ENCODE measurements at places on chromosomes 3 and 15.

DNA sequence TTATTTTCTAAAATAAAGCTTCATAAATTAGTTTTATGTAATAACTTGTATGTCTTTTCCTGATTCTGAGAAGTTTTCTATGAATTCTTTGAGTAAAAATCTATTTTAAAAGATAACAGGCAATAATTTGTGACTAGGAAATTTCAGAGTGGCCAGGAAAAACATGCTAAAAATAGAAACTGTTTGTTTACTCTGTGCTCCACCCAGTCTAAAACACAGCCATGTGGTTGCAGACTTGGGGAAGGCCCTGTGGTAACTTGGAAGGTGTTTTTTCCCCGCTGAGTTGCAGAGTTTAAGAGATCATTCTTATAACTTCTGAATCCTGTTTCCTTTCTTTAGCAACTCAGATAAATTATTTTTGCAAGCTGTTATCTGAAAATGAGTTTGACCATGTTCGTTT is 21.9 kb downstream of the PLCL2 start:
- DNase-seq: no peak

DNA sequence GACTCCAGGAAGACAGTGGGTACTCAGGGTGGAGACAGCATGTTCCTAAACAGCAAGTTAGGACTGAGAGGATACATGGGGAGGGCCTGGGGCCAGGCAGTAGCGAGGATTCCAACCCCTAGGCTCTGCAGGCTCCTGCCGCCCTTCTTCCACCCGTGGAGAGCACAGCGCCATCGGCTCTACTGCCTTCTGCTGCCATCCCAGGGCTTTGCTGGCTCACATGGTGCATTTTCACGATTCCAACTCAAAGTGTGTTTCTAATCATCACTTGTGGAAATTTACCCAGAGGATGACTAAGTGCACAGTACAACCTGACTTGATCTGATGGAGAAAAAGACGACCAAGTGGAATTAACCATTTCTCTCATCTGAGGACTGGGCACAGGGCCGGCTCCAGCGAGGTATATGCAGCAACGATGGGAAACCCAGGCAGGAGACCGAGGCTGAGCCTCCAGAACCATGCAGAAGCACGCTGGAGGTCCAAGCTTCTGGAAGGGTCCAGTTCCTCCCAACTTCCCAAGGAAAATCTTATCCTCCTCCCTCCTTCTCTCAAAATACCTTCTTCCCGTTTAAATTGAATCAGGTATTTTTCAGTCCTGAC is 104.6 kb downstream of the LRIG1 start:
- DNase-seq: no peak

- DNase-seq: no peak
Observed at GRCh38 chr15:96327155-96327741, 3.3 kb upstream of the NR2F2 start.

DNA sequence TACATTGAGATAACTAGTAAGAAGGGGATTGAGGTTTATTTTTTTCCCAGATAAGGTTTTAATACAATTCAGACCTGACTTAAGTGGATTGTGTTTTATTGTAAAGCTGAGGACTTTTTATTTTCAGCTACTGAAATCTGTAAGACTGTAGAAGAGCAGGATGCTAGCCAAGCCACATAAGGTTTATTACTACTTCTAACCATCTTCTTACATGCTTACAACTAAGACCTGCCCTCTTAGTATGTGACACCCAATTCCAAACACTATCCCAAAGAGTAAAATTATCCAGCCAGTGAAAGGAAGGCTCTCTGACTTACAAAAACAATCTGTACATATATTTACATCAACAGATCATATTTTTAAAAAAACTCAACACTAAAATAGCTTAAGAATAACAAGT is 564.5 kb upstream of the NAALADL2 start:
- DNase-seq: no peak

DNA sequence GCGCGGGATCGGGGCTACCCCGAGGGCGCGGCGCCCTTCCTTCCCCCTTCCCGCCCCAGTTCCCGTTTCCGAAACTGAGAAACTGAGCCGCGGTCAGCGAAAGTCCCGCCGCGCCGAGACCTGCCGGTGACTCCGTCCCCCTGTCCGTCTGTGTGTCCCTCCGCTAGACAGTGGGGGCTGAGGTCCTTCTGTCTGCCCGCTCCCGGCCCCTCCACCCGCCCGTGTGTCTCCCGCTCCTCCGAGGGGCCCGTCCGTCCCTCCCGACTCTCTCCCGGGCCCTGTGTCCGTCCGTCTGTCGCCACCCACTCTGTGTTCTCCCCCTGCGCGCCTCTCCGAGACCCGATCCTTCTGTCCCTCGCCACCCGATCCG is 426 bp downstream of the PRKCD start:
- no peak for DNase-seq

DNA sequence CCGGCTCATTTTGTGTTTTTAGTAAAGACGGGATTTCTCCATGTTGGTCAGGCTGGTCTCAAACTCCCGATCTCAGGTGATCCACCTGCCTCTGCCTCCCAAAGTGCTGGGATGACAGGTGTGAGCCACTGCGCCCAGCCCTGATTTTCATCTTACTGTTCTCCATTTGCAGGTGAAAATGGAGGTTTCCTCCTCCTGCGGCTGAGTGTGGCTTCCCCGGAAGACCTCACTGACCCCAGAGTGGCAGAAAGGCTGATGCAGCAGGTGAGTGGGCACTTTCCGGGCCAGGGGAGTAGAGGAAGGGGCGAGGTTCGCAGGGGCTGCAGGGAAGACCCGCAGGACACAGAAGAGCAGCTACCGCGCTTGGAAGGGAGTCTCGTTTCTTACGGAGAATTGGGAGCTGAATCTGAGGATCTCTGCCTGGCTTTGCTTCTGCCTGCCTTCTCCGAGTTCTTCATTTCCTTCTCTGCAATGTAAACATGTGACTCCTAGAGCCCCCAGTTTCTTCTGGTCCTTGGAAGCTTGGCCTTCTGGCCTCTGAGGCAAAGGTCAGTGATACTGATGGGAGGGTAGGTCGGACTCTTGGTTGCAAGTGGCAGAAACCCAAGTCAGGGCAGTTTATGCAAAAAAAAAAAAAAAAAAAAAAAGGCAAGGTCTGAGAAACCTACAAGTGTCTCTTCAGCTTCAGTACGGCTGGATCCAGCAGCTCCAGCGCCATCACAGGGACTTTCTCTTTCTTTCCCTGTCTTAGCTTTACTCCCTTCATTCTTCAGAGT is 8.9 kb downstream of the MUC20 start:
- no peak for DNase-seq

- no peak for DNase-seq
Observed at GRCh38 chr3:14386254-14386653, 16.2 kb upstream of the SLC6A6 start.

DNA sequence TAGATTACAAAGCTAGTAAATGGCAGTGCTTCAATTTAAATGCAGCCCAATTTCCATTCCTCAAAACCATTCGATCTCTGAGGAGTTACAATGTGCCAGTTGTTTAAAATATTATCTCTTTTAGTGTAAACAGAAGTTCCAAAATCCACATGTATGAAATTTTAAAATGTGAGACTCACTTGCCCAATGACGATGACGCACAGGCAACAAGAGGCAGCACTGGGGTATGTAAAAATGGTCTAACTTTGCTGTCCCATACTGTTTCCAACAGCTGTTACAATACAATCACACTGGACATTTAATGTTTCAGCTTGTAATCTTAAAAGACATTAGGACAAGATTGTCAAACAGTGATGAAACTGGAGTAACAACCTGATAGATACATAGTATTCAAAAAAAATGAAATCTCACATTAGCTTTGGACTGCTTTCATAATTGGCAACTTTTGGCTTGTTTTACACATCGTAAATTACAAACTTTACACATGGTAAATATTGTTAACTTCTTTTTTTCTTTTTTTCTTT is 12.2 kb downstream of the SLTM start:
- DNase-seq: no peak

DNA sequence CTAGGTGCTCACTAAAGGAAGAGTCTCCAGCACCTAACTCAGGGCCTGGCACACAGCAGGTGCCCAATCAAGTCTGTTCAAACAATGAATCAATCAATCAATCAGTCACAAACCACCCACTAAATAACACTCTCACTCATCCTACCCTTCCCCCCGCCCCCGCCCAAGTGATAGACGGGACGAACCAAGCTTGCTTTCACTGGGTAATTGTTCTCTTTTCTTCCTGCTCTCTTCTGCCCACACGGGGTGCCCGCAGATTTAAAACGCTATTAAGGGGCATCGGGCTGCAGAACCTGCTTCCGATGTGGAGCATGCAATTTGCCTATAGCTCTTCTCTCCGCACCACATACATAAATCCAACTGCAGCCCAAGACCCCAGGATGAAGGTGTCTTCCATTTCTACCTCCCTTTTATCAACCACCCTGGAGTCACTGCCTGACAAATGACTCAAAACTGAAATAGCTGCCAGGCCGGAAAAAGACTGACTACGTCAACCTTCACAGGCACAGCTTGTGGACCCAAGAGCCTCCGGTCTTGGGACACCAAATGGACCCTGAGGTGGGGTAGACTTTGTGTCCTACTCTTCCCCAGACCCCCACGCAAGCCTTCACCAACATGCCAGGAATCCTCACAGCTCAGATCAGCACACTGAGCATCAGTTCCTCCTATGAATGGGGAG is 1.7 kb downstream of the KLHL25 start:
- no peak for DNase-seq

DNA sequence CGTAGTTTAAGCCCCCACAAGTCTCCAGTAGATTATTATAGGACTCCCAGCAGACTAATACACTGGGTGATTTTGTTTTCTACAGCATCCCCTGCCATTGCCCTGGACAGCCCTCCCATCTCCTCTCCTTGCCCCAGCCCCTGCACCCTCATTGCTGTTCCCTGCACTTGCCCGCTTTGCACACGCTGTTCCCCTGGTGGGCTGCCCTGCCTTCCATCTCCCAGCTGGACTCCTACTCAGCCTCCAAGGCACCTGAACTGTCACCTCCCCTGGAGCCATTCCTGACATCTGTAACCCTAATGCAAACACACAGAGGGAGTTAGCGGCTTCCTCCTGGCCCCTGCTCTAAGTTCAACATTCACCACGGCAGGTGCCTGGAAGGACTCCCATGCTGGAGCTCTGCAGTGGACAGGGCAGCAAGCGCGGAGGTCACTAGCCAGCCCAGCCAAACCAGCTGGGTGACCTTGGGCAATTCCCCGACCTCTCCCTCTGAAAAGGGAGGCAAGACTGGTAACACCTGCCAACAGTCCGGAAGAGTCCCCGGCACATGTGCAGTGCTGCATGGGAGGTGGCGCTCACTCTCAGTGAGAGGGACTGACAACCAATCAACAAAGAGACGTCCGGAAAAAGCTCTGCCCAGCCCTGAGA is 38.8 kb upstream of the IQSEC1 start:
- no peak for DNase-seq

GRCh38 chr3:38049358-38050126 is 10.5 kb downstream of the DLEC1 start:
- DNase-seq: no peak

DNA sequence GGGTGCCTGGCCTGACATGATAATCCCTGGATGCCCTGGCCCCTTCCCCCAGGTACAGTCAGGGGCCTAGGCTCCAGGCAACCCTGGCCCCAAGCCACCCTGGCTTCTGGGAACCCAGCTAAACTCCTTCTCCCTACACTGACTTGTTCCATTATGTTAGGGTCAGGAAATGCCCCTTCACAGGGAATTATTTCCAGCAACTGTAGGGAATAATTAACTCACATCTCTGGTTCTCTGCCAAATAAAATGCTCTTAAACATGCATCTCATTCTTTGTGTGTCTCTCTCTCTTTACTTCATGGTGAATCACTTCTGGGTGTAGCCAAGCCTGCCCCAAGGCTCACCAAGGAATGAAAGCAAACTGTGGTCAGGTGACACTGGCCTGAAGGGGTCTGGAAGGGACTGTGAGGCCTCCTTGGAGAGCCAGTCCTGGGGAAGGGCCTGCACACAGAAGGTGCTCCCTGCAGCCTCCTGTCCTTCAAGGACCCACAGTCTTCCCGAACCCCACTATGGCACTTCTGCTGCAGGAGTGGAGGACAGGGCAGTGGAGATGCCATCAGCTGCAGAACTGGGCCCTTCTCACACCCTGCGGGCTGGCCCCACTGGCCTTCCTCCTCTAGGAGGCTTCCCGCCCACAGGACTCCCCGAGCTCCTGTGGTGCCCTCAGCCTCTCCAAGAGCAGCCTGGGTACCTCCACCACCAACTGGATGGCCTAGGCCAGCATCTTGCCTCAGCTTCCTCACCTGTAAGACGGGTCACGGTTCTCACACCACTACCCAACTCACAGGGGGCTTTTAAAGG is 17.6 kb downstream of the TKT start:
- DNase-seq: no peak

DNA sequence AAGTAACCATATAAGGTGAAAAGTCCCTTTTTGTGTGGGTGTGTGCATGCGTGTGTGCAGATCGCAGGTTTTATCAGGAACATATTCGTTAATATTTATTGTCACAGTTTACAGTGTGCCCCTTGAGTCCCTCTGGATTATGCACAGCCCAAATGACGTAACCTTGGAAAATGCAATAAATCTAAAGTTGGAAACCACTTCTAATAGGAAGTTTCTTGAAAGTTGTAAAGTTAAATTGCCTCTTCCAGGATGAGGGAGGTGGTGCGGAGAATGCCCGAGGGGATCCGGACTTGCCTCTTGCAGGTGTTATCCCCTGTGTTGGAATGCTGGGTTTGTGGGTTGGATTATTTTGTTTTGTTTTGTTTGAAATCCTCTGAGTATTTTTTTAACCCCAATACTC is 143.3 kb downstream of the CMSS1 start:
- DNase-seq: no peak

DNA sequence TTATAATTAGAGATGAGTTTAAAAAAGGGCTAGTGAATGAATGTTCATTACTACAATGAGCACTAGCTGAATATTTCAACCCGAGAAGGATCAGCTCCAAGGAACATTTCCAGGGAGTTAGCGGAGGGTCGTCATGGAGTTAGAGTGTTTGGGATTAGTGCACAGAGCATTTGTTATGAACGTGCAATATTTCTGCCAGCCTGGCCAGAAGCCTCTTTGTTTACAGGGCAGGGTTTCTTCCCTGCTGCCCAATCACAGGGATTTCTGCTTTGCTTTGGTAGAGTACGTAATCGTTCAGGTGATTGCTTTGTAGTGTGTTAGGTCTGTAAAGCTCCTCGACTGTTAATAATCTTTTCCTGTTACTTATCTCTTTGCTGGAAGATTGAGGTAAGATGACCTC is 5.9 kb downstream of the CGNL1 start:
- no peak for DNase-seq

- DNase-seq: no peak
Observed at GRCh38 chr15:64883100-64883581, 28.6 kb upstream of the ANKDD1A start.

- DNase-seq: no peak
Observed at GRCh38 chr15:50549326-50549725, 2.9 kb upstream of the USP50 start.

GRCh38 chr15:69976366-69976994 is 121.2 kb downstream of the TLE3 start:
- no peak for DNase-seq

GRCh38 chr15:57421551-57421950 is 45.2 kb downstream of the CGNL1 start:
- no peak for DNase-seq

GRCh38 chr3:193418576-193419373 is 40.2 kb upstream of the ATP13A5 start:
- DNase-seq: no peak

All from stimulated activated CD8-positive, alpha-beta memory T cell treated with anti-CD3 and anti-CD28 coated beads, Interleukin-7, amount 100 ng/mL, for 1 hour (primary cell).